ENCODE measurements at places on chromosomes 11 and 22.

DNA sequence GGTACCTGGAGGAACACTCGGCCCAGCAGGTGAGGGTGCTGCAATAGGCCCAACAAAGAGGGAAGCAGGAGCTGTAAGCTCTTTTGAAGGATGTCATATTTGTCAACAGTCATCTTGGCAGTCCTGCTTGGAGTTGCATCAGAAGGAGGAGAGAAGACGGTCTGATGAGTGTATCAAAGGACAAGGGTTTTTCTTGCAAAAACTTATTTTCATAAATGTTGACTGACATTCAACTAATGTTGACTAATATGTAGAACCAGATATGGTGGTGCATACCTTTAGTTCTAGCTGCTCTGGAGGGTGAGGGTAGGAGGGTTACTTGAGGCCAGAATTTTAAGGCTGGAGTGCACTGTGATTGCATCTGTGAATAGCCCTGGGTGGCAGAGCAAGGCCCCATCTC lies 72.3 kb downstream of the CABIN1 start:
- DNase-seq: no peak

- no peak for DNase-seq
Measured at GRCh38 chr22:31895411-31896123, 48.8 kb upstream of the YWHAH start.

GRCh38 chr22:37741312-37741795 lies 44.5 kb downstream of the TRIOBP start:
- peak; percentile 91 for DNase-seq

- DNase-seq: peak; percentile 15
Measured at GRCh38 chr11:80925321-80925720, 1484.5 kb upstream of the TENM4 start.

DNA sequence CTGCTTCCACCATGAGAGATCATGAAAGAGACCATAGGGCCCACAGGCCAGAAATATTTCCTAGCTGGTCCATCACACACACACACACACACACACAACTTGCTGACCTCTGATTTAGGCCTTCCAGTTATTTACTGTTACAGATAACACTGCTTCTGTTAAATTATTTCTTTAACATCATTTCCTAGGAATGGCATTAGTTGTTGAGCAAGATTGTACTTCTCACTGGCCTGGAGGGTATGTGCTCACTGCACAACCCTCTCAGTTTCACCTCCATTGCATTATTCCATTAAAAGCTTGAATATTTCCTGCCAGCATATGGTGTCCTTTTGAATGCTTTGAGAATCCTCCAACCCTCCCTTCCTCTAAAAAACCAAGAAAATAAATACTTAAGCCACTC lies 104.4 kb downstream of the MICAL2 start:
- DNase-seq: no peak

- DNase-seq: peak; percentile 15
Measured at GRCh38 chr11:1152316-1153104, 5.2 kb upstream of the MUC5AC start.

- DNase-seq: no peak
Measured at GRCh38 chr22:44605486-44605885, 96.5 kb upstream of the PRR5 start.

- DNase-seq: no peak
Measured at GRCh38 chr11:11382858-11383532, 29.9 kb upstream of the CSNK2A3 start.

GRCh38 chr11:34148504-34149165 lies 43.2 kb downstream of the NAT10 start:
- DNase-seq: no peak

- no peak for DNase-seq
Measured at GRCh38 chr22:29251981-29252911, 15.5 kb downstream of the RHBDD3 start.

Data from bronchial epithelial cell (primary cell).